ENCODE measurements at places on chromosomes 12 and 14. TPM values are rescaled to one million over a fixed set of nuclear protein-coding genes. Genes with fewer than 3 reads are reported as not detected.

The NINJ2 gene
- total RNA-seq = 0.72 TPM

The CMA1 gene
- not detected for total RNA-seq

The LRIG3 gene
- total RNA-seq = 5.4 TPM

The DAO gene
- not detected for total RNA-seq

The PTPRR gene
- 0.37 TPM for total RNA-seq

The PDE3A gene
- total RNA-seq = 4.3 TPM

The CLEC6A gene
- total RNA-seq = not detected

The RTL1 gene
- total RNA-seq = 0.26 TPM

The AQP6 gene
- not detected for total RNA-seq

The ENDOU gene
- total RNA-seq = not detected

Measured in A549 treated with CORT108297 at 1 μM for 4 hours (cell line).